IgD-negative memory B cell (primary cell): ENCODE measurements at places on chromosomes 5 and 9. TPM values are rescaled to one million over a fixed set of nuclear protein-coding genes. Genes with fewer than 3 reads are reported as not detected.

The SUSD3 gene
- polyA plus RNA-seq: 96.3 TPM

The GABRP gene
- not detected for polyA plus RNA-seq

The FOXD4 gene
- polyA plus RNA-seq: not detected

The WWC1 gene
- 0.09 TPM for polyA plus RNA-seq

The LOX gene
- polyA plus RNA-seq: not detected

The TXNDC8 gene
- not detected for polyA plus RNA-seq

The LHX3 gene
- polyA plus RNA-seq: not detected

The SARDH gene
- 0.30 TPM for polyA plus RNA-seq

The FOXD4L6 gene
- polyA plus RNA-seq: not detected

The EIF4EBP3 gene
- polyA plus RNA-seq: 32.9 TPM

The ZNF354B gene
- polyA plus RNA-seq: 7.2 TPM

The SEMA5A gene
- not detected for polyA plus RNA-seq

The PCDHB11 gene
- polyA plus RNA-seq: not detected

The LECT2 gene
- not detected for polyA plus RNA-seq

The PCDHGA4 gene
- not detected for polyA plus RNA-seq

The CXCL14 gene
- polyA plus RNA-seq: not detected

The PCDHA9 gene
- polyA plus RNA-seq: not detected

The BAAT gene
- polyA plus RNA-seq: not detected

The GRPEL2 gene
- polyA plus RNA-seq: 1.8 TPM

The LEAP2 gene
- 1.4 TPM for polyA plus RNA-seq

The FANCG gene
- 15.9 TPM for polyA plus RNA-seq

The MPDZ gene
- polyA plus RNA-seq: not detected

The RNF224 gene
- not detected for polyA plus RNA-seq

The ARID3C gene
- polyA plus RNA-seq: not detected

The SCGB3A2 gene
- polyA plus RNA-seq: not detected

The STC2 gene
- polyA plus RNA-seq: not detected

The HARS1 gene
- 43.4 TPM for polyA plus RNA-seq

The FBXW11 gene
- 31.0 TPM for polyA plus RNA-seq

The MAMDC2 gene
- not detected for polyA plus RNA-seq

The CD14 gene
- polyA plus RNA-seq: 1.5 TPM

The TAF11L10 gene
- not detected for polyA plus RNA-seq

The ZNF883 gene
- 1.2 TPM for polyA plus RNA-seq

The PTGER4 gene
- polyA plus RNA-seq: 24.9 TPM

The APBA1 gene
- not detected for polyA plus RNA-seq

The BNC2 gene
- not detected for polyA plus RNA-seq

The GRXCR2 gene
- not detected for polyA plus RNA-seq

The TSSK1B gene
- polyA plus RNA-seq: not detected

The LIX1 gene
- polyA plus RNA-seq: 0.10 TPM

The PKD2L2 gene
- polyA plus RNA-seq: 0.46 TPM

The C5orf47 gene
- not detected for polyA plus RNA-seq

The PCDHB7 gene
- not detected for polyA plus RNA-seq

The PCDHB2 gene
- polyA plus RNA-seq: not detected

The SOX30 gene
- polyA plus RNA-seq: 0.81 TPM

The ZNF367 gene
- polyA plus RNA-seq: 0.21 TPM

The IQGAP2 gene
- polyA plus RNA-seq: 8.0 TPM

The ELOVL7 gene
- 0.90 TPM for polyA plus RNA-seq

The DPYSL3 gene
- not detected for polyA plus RNA-seq

The CCDC69 gene
- 75.5 TPM for polyA plus RNA-seq

The PAEP gene
- not detected for polyA plus RNA-seq

The GRIA1 gene
- not detected for polyA plus RNA-seq

The TEX48 gene
- not detected for polyA plus RNA-seq

The GALNT12 gene
- 0.90 TPM for polyA plus RNA-seq

The RNF183 gene
- not detected for polyA plus RNA-seq

The AQP7 gene
- not detected for polyA plus RNA-seq

The F2RL2 gene
- 0.11 TPM for polyA plus RNA-seq
